ENCODE measurements at places on chromosomes 3 and 15.

GRCh38 chr3:169218314-169218983 lies 445.1 kb downstream of the MECOM start:
- peak; percentile 69 for DNase-seq

DNA sequence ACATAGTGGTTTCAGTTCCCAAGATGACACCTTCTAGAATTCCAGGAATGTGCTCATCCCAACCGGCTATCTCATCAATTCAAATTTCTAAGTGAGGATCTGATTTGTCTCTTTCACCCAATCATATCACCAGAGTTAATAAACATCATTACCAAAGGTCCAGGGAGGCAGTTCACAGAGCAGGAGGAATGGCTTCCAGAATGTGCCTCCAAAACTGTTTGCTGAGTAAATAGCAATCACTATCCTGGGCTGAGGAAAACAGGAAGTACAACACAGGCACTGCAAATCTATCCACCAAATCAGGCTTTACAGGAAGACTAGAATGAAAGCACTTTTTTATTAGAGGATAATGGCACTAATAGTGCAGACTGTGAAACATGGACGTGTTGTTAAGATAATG lies 61.5 kb downstream of the OSBPL10 start:
- DNase-seq, result peak; percentile 7

DNA sequence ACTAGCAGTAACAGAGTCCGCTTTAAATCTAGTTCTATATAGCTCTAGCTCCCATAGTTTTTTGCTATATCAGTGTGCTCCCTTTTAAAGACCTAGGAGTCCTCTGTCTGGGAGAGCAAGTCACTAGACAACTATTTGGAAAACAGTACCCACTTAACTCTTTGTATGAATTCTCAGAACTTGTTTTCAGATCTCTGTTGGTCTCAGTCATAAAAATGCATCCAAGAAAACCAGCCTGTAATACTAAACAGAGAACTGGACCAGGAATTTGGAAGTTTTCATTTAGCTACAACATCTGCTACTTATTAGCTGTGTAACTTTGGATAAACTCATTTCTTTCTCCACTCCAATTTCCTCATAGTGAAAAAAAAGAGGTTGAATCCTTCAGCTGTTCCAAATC lies 56.9 kb upstream of the C3orf49 start:
- DNase-seq, result peak; percentile 10

- no peak for DNase-seq
These were observed 45.4 kb downstream of the MAGEF1 start for GRCh38 chr3:184666442-184666841.

GRCh38 chr3:23840521-23840920 lies 34.8 kb downstream of the UBE2E1 start:
- no peak for DNase-seq

DNA sequence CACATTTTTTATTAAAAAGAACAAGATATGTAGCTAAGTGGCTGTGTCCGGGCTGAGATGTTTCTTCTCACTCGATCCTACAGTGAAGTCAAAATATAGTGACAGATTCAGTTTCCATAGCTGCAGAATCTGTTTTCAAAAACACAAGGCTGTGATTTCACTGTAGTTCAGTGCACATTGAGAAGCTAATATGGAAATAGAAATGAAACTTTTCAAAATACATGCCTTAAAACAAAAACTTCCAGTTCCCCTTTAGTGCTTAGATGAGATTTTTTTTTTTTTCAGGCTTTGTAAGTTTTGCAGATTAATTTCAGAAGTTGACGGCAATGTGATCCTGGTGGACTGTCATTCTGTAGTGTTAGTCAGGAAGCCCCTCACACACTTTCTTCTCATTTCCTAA lies 23.8 kb upstream of the TRAK1 start:
- no peak for DNase-seq

DNA sequence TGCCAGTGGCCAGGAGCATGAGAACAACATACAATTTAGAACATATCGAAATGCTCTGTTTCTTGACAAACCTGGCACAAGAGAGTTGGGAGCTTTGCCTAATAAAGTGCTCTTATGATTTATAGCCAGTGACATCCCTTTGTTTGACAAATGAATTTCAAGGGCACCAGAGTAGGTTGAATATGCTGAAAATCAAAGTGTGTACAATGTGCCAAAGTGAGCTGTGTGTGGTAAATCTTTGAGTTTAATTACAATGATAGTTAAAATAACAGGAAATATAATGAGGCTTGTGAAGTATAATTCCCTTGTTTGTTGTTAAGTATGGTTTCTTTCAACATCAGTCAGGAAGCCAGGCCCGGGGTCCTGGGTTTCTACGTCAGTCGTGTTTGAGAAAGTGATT lies 211.9 kb downstream of the EBLN2 start:
- DNase-seq, result no peak

DNA sequence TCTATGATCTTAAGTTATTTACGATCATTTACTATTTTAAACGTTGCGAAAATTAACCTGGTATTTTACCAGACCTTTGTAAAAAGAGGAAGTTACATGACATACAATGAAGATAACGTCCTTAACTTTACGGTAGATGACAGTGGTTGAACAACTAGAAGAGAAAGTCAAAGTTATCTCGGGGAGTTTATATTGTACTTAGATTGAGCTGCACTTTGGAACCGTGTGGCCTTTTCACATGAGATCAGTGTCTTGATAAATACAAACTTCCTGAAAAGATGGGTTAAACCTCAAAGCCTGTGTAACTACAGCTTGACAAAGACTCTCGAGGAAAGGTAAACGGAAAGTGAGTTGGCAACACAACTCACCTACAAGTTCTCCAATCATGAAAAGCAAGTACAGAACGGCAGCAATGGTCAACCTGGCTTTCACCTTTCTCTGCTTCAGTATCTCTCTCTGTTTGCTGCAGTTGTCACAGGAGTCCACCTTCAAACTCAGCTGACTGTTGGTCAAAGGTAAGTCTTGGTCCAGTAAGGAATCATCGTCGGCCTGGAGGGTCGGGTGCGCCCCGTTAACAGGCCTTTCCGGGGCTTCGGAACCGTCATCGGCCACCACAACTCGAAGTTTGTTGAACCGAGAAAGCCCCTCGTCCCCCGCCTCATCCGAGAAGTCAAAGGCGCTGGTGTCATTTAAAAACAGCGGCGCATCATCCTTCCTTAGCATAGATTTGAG lies 793 bp downstream of the SLC30A4 start:
- peak; percentile 8 for DNase-seq

DNA sequence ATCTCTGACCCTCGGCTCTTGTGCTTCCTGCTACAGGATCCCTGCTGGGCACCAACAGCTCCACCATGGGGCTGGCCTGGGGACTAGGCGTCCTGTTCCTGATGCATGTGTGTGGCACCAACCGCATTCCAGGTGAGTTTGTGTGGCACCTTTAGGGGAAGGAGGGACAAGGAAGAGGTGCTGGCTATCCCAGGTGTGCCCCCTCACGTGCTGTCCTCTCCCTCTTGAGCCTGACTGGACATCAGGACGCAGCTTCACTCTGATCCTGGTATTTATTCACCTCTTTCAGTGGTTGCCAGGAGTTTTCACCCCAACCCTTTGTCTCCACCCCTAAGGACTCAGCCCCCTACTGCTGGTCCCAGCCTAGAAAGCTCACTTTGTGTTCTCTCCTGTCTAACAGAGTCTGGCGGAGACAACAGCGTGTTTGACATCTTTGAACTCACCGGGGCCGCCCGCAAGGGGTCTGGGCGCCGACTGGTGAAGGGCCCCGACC lies 960 bp downstream of the THBS1 start:
- DNase-seq, result peak; percentile 65

DNA sequence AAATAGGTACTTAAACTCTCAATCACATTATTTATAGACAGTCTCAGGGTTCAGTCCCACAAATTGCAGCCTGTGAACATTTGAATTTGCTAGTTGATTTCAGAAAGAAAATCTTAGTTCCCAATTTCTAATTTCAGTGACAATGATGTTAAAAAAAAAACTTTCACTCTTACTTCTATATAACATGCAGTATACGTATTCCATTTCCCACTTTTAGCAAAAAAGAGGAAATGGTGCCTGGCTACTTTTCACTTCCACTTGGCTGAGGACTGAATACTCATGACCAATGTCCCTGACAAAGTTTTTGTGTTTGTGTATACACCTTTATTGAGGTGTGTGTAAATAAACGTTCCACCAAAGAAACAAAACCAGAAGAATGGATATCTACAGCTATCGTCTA lies 32.1 kb upstream of the XCR1 start:
- no peak for DNase-seq

DNA sequence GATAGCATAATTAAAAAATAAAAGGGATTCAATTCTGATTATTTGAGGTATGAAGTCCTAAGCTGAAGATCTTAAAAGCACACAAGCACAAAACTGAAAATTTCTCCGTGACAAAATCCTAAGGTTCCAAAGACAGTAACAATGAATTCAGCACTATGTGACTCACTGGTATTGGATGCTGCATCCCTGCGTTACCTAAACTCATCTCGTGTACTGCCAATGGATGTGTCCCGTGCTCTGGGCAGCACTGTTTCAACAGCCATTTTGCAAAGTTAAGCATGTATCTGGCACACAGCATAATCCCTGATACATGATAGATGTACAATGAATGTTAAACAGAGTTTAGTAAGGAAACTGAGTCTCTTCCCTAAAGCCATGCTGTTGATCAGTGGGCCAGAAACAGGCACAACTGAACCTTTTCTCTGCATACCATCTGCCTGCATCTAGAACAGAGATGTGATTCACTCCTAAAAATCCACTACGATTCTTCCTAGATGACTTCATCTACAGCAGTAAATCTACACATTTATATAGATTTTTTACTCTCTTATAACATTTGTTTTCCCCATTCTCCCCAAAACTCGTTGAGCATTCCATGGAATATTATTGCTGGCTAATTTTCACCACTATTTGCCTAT lies 14.3 kb downstream of the SUCLG2 start:
- peak; percentile 54 for DNase-seq

DNA sequence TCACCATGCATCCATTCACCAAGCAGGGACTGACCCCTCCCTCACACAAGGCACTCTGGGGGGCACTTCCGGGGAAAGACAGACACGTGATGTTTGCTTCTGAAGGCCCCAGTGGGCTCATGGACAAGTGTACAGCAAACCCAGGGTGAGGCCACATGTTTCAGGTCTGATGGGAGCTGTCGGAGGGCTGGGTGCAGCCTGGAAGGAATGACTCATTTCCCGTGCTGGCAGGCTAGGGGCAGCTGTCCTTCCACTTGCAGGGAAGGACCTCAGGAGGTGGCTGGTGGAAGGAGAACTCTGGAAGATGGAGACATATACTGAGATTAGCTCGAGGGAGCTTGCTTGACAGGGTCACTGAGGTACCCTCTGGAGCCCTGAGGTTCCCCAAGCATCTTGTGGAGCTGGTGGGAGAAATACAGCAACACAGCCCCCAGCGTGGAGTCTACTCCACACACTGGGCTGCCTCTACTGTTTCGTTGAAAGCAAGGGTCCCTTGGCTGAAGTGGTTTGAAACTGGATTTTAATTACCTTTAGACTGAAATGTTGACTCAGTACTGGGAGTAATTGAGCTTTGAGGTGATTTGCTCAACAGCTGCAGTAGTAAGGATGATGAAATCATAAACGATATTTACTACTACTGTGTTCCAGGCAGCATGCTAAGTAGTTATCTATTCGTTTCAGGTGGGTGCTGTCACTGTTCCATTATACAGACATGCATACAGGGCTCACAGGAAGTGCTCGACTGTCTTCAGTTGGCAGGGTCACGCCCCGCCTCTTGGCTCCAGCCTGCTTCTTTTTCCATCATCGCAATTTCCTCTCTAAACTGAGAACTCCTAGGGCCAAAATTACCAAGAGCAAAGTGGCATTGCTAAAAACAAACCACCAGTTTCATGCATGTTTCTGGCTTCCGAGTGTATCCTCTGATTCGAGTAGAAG lies 230.4 kb downstream of the ADAMTS17 start:
- DNase-seq, result peak; percentile 79

- peak; percentile 89 for DNase-seq
These were observed at the start of gene PARP16 for GRCh38 chr15:65286704-65287519. Gene PARP16, minus strand, starts transcription at chr15:65286883. Its CDS starts 457 bp downstream, at chr15:65286426.

DNA sequence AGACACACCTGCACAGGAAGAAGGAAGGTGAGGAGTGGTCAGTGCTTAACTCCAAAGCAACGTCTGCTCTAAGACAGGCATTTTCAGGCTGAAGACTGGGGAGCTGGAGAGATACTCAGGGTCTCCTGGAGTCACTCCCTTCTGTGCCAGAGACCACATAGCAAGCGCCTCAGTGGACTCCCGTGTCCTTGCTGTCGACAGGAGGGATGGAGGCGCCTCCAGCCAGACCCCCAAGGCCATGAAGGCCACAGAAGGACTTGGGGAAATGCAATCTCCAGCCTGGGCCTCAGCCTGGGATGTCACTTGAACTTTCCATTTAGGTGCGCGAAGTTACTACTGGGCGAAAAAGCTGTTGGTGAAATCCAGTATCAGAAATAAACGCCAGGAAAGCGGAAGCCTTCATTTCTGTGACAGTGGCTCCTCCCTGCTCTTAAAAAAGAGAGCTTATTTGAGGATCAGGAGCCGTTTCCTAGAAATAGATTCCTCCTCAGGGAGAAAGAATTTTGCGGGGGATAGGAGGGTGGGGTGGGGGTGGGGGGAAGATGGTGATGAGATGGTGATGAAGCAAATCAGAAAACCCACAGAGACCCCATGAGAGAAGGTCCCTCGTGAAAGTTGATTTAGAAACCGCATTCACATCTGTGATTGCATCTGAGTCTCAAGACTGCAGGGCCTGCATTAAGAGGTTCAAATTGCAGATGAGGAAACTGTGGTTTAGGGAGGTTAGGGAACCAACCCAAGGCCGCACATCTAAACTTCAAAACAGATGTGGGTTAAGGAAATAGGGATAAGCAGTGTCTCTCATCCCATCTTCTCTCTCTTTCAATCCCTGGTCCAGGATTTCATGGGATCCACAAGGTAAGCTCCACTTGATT lies 78.8 kb downstream of the ATP2B2 start:
- no peak for DNase-seq

DNA sequence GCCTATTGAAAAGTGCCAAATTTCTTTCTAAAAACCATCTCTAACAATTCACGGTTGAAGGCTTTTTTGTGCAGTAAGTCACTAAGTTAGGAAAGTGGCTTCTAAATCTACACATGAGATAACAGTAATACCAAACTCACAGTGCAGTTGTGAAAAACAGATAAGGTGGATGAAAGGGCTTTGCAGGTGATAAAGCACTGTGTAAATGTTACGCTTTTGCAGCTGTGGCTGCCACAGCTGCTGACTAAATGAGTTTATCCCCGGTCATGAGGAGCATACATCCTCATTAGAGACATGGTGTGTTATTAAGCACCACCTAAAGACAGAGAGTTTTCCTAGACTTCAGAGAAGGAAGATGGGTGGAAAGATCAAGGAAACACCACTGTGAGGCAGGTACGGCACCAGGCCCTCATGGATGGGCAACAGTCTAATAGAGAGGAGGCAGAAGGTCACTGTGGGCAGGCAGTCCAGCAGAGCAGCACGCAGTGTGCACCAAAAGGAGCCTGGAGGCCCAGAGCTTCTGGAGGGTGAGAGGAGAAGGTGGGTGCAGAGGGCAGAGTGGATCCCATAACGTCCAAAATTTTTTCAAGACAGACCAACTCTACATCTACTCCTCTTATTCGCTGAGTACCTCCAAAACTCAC lies 68.5 kb downstream of the FMN1 start:
- DNase-seq, result no peak
